BE2C (cell line): ENCODE measurements at places on chromosomes 2 and 18.

DNA sequence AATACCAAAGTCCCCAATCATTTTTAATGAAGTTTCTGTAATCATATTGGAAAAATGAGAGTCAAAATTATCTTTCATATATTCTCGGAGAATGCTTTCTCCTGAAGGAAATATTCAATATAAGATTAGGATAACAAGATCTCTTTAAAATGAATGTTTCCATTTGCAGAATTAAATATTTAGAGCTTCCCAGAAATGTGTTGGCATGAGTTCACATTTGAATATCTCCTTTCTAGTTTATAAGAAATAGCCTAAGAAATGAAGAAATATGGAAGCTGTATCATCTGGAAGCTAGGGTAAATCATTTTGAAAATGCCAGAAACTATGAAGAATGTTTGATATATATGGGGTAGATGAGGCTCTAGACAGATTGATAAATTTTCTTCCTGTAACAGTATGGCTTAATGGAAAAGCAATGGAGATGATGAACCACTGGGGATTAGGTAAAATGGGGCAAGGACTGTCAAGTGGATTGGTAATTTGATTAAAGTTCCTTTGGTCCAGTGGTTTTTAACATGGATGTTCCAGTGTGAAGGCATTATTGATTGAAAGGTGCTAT, 184.6 kb upstream of the ZNF804A start:
- DNase-seq, result no peak

DNA sequence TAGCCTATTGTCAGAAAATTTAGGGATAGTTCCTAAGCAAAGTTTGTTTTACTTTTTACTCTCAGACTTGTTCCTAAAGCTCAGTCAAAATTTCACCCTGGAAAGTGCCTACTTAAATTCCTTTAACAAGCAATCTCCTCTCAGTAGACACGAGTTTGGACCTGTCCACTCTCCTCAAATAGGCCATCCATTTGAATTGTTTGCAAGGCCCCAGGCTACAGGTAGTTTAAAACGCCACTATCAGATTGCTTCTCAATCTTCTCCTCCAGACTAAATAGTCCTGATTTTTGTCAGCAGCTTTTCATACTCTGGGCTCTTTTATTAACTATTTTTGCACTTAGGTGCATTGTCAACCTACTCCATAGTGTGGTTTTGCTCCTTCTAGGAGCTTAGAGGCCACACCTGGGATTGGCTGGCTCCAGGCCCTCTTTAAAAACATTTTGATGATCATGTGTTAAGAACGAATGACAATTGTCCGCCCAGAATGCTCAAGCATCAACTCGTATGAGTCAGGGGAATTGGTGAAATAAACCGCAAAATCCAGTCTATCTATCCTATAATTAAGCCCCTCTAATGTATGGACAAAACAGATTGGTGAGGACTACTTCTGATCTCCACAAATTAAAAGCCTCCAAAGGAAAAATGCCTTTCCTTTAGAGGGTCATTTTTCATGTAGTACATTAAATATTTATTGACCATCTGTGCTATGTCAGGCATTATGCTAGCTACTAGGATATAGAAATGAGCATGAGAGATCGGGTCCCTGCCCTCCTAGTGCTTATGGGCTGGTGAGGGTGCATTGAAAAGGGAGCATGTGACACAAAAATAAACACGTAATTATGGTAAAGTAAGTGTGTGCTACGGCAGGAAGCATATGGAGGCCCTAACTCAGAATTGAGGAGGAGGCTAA, 333.8 kb upstream of the TNP1 start:
- no peak for DNase-seq

GRCh38 chr2:181203412-181203811, 223.0 kb downstream of the UBE2E3 start:
- no peak for DNase-seq

- no peak for DNase-seq
Observed at GRCh38 chr2:180015951-180016709, 9.0 kb upstream of the CWC22 start.

DNA sequence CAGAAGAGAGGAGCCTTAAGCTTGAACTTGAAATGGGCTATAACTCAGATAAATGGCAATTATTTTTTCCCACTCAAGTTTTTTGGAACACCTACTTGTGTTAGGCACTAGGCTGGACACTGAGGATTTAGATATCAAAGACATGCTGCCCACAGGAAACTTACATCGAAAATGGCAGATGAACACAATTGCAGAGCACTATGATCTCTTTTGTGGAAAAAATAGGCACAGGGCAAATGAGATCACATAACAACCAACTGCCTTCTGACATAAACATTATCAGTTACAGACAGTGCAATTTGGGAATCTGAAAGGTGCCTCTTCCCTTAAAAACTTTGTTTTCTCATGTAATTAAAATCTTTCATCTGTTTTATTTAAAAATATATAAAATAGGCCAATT, 3.8 kb upstream of the IRS1 start:
- no peak for DNase-seq

DNA sequence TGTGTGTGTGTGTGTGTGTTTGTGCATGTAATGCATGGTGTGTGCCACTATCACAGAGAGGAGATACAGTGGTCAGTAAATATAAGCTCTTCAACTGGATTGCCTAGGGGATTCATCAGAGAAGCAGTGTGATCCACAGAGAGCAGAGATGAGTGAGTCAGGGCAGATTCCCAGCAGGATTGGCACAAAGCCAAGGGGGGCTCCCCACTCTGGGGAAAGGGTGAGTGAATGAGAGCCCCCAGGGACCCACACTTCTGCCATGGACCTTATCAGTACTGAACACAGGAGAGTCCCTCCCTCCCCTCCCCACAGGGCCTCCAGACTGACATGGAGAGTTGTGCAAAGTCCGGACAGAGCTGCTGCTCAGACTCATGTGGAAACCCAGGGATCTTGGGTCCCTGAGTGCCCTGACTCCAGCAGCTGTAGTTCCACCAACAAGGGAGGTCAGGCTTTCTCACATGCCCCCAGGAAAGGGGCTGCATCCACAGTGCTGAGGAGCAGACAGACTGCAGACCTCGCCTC, 748.8 kb downstream of the NR4A2 start:
- DNase-seq, result no peak

DNA sequence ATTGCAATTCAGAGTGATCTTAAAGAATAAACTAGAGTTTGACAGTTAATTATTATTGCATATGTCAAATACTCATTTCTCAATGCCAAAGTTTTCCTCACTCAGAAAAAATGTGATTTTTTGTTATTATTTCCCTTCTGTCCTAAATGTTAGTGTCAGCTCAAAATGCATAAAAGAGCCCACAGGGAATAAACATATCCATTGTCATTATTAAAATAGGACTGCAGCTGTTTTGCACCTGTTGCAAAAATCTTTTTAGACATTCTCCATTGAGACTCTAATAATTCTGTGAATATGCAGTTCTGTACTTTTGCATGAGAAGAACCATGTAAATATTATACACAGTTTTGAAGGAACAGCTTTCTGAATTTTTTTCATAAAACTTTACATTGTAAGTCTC, 540.0 kb upstream of the SLC39A10 start:
- DNase-seq, result no peak

DNA sequence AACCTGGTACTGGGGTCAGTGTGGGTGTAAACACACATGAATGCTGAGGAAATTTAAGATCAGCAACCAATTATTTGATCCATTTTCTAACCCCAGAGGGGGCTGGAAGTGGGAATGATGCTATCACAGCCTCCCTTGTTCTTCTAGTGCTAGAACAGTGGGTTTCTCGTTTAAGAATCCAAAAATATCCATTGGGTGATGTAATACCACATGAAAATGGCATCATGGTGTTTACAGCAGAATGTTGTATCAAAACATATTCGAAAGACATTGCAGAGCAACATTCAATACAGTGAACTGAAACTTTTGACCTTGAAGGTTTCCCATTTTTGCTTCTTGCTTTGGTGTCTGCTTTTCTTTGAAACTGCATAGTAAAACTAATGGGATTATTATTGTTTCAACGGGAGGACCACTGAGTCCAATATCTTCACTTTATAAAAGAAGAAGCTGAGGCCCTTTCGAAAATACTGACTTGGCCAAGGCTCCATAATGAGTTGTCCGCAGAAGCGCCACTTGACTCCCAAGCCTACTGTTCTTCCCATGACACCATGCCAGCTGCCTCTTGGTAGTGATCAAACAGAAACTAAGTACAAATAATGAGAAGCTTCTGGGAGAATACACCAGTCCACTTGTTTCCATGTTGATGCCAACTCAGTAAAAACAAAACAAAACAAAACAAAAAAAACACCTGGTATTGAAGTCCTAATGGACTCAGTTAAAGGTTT, 106.1 kb downstream of the COLEC12 start:
- DNase-seq, result no peak

GRCh38 chr2:203763938-203764664, 57.7 kb downstream of the CD28 start:
- no peak for DNase-seq

DNA sequence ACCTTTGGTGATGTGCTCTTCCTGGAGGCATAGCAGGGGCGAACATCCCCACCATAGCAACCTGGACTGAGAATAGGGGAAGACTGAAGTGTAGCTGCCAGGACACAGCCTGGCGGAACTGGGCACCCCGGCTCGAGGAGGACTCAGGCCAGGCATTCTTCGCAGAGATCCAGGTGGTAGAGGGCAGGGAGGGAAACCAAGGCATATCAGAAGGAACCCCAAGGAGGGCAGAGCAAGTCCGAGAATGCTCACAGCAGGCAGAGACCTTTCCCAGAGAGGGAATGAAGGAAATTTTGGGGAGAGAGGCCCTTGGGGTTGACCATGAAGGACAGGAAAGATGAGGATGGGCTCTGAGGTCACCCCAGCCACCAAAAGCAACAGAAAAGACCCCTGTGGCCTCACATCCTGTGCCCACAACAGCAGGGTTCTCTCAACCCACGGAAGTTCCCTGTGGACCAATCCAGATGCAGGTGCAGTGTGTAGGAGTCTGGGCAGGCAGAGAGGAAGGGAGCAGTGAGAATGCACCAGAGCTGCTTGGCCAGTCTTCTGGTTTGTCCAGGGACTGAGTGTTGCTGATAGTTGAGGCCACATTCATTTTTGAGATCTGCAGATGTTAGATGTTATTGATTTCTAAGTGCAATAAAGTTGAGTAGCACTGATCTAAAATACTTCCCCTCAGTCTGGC, 136.9 kb downstream of the PXDN start:
- DNase-seq, result no peak

GRCh38 chr2:170073288-170073687, 104.7 kb upstream of the MYO3B start:
- peak; percentile 17 for DNase-seq

- no peak for DNase-seq
Observed at GRCh38 chr2:96537734-96538486, 1.4 kb downstream of the ARID5A start.

GRCh38 chr2:48233005-48233404, 296.9 kb upstream of the STON1 start:
- DNase-seq, result no peak

- no peak for DNase-seq
Observed at GRCh38 chr18:31041271-31042083, 1.1 kb downstream of the DSC3 start.

GRCh38 chr2:20447437-20448245, 767 bp downstream of the RHOB start:
- DNase-seq, result peak; percentile 45

- no peak for DNase-seq
Observed at GRCh38 chr2:171583566-171583965, 61.3 kb downstream of the CYBRD1 start.

GRCh38 chr18:36401462-36401861, 103.9 kb downstream of the FHOD3 start:
- DNase-seq, result no peak

DNA sequence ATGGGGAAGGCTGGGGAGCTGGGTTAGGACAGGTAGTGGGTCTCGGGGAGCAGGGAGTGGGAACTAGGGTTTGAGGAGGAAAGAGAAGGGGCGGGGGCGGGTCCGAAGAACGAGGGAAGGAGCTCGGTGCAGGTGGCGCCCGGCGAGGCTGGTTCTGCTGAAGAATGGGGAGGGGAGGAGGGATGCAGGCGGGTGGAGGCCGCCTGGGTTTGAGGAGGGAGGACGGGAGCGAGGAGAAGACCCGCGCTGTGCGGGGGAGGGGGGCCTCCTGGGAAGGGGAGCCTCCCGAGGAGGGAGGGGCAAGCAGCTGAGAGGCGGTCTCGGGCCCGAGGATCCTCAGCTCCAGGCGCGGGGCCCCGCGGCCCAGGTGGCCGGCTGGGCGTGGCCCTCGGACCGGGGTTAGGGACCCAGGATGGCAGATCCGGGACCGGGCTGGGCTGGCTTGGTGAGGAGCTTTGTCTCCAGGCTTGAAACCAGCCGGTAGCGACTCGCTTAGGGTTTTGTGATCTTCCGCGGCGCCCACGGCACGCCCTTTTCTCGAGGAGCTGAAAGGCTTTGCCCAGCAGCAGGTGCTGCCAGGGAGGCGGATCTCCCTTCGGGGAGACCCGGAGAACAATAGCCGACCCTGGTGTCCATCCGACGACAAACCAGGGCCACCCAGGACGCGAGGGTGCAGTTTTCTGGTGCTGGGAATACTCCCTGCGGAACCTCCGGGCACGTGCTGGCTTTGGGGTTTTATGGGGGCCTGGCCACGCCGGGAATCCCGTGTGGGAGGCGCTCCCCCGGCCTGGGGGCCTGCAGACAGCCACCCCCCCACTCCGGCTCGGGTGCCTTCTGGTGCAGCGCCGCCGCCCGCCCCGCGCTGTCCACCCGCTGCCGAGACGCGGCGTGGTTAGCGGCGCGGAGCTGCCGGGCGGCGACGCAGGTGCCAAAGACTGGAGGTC, 1.4 kb downstream of the DPYSL5 start:
- DNase-seq, result peak; percentile 40

DNA sequence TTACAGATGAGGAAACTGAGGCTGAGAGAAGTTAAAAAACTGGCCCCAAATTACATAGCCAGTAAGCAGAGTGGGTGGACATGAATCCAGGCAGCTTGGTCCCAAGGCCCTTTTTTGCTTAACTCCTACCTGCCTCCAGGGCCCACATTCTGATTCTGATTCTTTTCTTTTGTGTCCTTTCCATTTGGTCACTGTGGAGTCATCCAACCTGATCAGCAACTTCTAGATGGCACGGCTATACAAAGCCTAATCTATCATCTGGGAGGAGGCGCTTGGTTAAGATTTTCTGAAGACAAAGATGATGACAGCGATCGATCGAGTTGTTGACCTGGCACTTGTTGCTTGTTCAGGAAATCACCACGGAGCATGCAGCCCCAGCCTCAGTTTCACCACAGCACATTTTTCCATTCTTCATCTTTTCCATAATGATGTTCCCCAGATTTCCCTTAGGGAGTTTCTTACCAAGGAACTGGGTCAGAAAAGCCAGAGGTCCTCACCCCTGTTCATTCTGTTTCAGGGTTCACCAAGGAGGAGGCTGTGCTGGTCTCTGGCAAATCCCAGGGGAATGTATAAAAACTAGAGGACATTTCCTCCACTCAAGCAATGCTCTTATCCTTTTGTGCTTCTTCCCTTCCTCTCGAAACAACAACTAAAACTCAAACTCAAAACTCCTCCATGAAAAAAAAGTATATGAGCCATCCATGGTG, 6.9 kb upstream of the IGFBP2 start:
- no peak for DNase-seq

DNA sequence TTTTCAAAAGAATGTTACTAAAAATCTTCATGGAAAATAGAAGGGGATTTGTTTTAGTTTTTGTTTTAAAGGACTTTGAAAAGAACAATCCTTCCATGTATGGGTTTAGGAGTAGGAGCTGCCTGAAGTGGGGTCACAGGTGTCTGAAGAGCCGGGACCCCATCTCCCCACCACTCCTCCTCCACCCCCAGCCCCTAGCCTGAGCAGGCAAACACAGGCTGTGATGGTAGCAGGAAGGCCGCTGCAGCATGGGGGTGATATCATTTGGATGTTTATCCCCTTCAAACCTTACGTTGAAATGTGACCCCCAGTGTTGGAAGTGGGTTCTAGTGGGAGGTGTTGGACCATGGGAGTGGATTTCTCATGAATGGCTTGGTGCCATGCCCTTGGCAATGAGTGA, 93.0 kb downstream of the ZBTB7C start:
- no peak for DNase-seq

GRCh38 chr18:70553245-70553935, 264.5 kb downstream of the SOCS6 start:
- DNase-seq, result no peak
